ENCODE measurements at places on chromosomes 7 and 10. TPM values are rescaled to one million over a fixed set of nuclear protein-coding genes. Genes with fewer than 3 reads are reported as not detected.
A peak's percentile ranks its signal among the peaks of the same experiment; 100 is the strongest.

DNA sequence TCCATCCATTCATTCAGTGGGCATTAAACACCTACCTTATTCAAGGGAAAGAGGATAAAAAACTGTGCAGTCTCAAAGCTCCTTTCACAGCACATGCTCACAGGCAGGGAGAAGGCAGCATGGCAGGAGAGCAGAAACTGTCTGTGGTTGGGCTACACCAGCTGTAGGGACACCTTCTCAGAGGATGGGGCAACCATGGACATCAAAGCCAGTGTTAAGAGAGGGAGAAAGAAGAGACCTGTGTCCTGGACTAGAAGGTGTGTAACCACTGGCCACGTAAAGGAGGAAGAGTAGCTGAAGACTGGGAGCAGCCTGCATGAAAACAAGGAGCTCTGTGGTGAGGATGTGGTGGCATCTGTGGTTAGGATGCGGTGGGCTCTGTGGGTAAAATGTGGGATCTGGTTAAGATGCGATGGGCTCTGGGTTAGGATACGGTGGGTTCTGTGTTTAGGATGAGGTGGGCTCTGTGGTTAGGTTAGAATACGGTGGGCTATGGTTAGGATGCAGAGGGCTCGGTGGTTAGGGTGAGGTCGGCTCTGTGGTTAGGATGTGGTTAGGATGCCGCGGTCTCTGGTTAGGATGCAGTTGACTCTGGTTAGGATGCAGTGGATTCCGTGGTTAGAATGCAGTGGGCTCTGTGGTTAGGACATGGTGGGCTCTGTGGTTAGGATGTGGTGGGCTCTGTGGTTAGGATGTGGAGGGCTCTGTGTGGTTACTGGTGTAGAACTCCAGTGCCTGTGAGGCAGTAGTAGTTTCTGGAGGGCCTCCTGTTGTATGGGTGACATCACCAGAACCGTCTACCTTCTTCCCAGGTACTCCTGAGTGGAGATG lies 197.6 kb downstream of the WDR37 start:
- H3K27ac ChIP-seq: no peak overlapping the region
- H3K27me3 ChIP-seq: no peaks in the 10 kb centered on the region
- H3K4me1 ChIP-seq: no peaks in the 10 kb centered on the region

GRCh38 chr10:97869091-97870042 lies 19.7 kb downstream of the GOLGA7B start:
- no peak overlapping the region for H3K27ac ChIP-seq
- no peak overlapping the region for H3K4me3 ChIP-seq
- peaks cover 4% of the 10 kb centered on the region for H3K27me3 ChIP-seq
- peaks cover 8% of the 10 kb centered on the region for H3K36me3 ChIP-seq
- DNase-seq: peak; percentile 81
- peaks cover 12% of the 10 kb centered on the region for H3K4me1 ChIP-seq

DNA sequence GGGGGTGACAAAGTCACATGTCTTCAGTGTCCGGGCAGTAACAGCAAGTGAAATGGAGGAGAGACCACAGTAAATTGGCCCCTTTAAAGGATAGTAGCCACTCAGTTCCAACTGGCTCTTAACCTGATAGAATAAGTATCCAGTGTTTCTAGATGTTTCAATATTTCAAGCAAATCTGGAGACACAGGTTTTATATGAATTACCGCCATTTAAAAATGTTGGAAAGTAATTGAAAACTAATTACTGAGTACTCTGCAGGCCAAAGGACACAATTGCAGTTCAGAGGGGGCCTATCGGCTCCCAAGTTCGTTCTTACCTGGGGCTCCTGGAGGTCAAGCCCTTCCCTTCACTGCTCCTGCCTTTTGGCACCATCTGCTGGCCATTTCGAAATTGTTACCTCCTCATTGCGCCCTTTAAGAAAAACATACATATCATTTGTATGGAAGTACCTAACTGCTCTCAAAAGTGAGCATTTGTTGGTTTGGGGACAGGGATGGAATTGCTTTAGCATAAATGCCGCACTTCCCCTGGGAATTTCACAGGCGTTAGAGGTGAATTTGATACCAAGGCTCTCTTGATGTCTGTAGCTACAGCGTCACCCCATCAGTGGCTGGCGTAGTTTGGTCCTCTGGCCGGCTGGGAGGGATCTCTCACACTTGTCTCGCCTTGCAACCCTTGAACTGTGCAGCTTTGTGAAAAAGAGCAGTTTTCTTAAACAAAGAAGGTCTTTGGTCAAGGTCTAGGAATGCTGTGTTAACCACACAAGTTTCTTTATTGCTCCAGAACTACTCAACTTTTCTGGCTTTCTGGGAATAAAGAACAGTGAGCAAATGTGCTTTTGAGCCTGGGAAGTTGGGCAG lies 220.0 kb downstream of the ARHGAP21 start:
- no peak overlapping the region for H3K27ac ChIP-seq
- no peaks in the 10 kb centered on the region for H3K4me1 ChIP-seq
- peaks cover 2% of the 10 kb centered on the region for H3K36me3 ChIP-seq
- H3K27me3 ChIP-seq: no peaks in the 10 kb centered on the region
- no peak overlapping the region for H3K4me3 ChIP-seq

- H3K27me3 ChIP-seq: no peaks in the 10 kb centered on the region
- H3K27ac ChIP-seq: no peak overlapping the region
- no peak overlapping the region for H3K4me3 ChIP-seq
- H3K4me1 ChIP-seq: no peaks in the 10 kb centered on the region
- no peak for DNase-seq
- no peaks in the 10 kb centered on the region for H3K36me3 ChIP-seq
These were observed 43.7 kb downstream of the CTTNBP2 start for GRCh38 chr7:117829450-117830117.

DNA sequence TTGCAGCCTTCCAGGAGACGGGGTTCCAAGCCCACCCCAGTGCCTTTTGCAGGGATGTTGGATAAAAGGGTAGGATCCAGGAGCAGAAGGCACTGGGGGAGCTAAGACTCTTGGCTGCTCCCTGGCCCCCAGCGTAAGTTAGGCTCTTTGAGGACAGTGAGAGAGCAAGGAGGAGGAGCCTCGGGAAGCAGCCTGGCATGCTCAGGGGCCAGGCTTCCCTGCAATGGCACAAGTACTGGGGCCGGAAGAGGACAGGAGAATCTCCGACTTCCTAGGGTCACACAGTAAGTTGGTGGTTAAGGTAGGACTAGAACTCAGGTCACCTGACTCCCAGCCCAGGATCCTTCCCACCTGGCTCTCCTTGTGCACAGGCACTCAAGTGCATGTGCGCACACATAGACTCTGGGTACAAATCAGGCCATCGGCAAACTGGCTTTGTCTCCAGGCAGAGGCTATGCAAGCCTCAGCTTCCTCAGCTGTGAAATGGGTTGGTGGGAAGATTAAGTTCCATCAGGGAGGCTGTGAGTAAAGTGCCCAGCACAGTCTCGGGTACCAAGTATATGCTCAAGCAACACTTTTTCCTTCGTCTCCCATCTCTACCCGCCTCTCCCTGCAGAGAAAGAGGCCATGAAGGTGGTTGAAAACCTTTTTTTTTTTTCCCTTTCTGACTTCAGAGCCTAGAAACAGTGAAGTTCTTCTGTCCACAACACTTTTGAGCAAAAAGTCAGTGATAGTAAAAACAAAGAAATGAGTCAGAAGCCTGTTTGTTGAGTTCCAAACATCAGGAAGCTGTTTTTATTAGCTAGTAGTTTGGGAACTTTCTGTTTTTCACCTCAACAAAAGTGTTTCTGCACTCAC lies 79.1 kb downstream of the NEURL1 start:
- H3K27ac ChIP-seq: no peak overlapping the region
- H3K4me1 ChIP-seq: no peaks in the 10 kb centered on the region
- DNase-seq: no peak
- no peaks in the 10 kb centered on the region for H3K27me3 ChIP-seq
- H3K4me3 ChIP-seq: no peak overlapping the region

ANK3 gene
- 44.8 TPM for total RNA-seq

- no peaks in the 10 kb centered on the region for H3K4me1 ChIP-seq
- no peaks in the 10 kb centered on the region for H3K27me3 ChIP-seq
- H3K27ac ChIP-seq: no peak overlapping the region
- no peaks in the 10 kb centered on the region for H3K36me3 ChIP-seq
- no peak for DNase-seq
- H3K4me3 ChIP-seq: no peak overlapping the region
These were observed 256.0 kb downstream of the AHR start for GRCh38 chr7:17554341-17555015.

H2BK1 gene
- not detected for total RNA-seq

DNA sequence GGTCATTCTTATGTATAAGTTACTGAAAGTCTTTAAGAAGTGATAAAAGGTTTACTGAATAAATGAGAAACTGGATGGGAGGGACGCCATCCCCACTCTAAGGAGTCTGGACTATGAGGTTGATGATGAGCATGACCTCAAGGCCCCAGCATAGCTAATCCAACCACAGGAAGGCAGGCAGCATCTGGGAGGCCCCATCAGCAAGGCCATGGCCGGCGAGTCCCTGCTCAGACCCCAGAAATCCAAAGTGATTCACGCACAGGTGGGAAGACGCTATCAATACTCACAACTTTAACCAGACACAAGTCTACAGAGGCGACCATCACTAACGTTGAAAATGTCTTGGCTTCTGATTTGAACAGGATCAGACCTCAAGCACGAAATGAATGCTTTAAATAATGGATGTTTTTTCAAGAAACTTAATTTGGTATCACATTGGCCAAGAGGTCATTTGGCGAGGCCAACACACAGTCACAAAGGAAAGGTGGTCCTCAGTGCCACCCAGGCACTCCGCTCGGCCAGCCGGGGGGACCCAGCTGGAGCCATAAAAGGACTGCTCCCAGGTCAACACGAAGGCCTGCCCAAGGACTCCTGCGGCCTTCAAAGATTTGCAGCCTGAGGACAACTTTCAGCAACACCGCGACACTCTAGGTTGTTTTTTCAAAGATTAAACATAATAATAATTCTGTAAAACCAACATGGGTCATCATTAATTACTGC lies 228.5 kb downstream of the PTPRN2 start:
- H3K36me3 ChIP-seq: no peaks in the 10 kb centered on the region
- no peak overlapping the region for H3K4me3 ChIP-seq
- no peaks in the 10 kb centered on the region for H3K4me1 ChIP-seq

- H3K27me3 ChIP-seq: no peaks in the 10 kb centered on the region
- H3K4me3 ChIP-seq: no peak overlapping the region
- no peaks in the 10 kb centered on the region for H3K36me3 ChIP-seq
- no peak for DNase-seq
These were observed 25.0 kb downstream of the PRKAR2B start for GRCh38 chr7:107069457-107069856.

DPP6 gene
- total RNA-seq: 0.85 TPM

- no peaks in the 10 kb centered on the region for H3K36me3 ChIP-seq
- no peak overlapping the region for H3K4me3 ChIP-seq
- DNase-seq: no peak
- H3K27me3 ChIP-seq: no peaks in the 10 kb centered on the region
- H3K27ac ChIP-seq: no peak overlapping the region
These were observed 284.4 kb downstream of the USP6NL start for GRCh38 chr10:11326913-11327616.

DNA sequence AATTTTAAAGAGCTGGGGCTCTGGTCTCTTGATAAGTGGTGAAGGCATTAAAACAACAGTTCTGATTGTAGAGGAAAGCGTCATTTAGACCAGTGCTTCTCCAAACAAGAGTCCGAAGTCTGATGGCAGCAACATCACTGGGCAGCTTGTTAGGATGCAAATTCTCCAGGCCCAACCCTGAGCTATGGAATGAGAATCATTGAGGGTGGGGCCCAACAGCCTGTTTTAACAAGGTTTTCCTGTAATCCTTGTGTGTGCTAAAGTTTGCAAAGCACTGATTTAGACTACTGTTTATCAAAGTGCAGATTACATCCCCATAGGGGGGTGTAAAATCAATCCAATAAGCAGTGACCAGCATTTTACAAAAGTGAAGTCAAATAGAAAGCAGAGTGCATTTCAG lies 2.6 kb upstream of the ZNRF2 start:
- H3K4me3 ChIP-seq: no peak overlapping the region
- no peak overlapping the region for H3K27ac ChIP-seq
- no peak for DNase-seq
- H3K27me3 ChIP-seq: no peaks in the 10 kb centered on the region

DNA sequence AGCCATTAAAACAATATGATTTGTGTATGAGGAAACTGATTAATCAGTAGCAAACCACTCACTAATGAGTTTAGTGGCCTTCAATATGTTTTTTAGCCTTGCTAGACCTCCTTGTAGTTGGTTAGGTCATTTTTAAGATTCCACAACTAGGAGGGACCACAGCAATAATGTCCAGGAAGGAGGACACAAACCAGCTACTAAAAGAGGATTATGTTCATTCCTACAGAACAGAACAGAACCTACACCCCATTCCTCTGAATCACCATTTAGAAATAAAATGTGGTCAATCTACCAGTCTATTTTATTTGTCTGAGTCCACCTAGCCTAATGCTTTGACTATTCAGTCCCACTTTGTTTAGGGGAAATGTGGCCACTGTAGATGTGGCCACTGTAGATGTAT lies 226.3 kb downstream of the GLI3 start:
- H3K4me3 ChIP-seq: no peak overlapping the region
- no peaks in the 10 kb centered on the region for H3K27me3 ChIP-seq
- no peaks in the 10 kb centered on the region for H3K4me1 ChIP-seq
- H3K36me3 ChIP-seq: no peaks in the 10 kb centered on the region

ATOH7 gene
- not detected for total RNA-seq

DNA sequence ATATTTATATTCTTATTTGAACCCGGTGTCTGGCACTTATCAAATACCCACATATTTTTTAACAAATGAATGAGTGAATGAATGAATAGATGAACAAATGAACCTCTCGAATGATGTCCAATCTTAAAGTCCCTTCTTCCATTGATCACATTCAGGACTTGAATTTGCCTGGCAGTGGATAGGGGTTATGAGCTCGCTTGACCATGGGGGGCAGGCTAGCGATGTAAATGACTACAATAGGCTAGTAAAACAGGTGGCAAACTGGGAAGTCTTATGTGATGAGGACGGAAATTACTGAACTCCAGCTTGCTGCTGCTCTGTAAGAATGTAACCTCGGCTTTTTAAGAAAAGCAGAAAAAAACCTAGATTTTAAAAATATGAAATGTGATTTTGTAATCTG lies 247.7 kb upstream of the DKK1 start:
- H3K36me3 ChIP-seq: no peaks in the 10 kb centered on the region
- H3K4me1 ChIP-seq: peaks cover 20% of the 10 kb centered on the region
- no peak overlapping the region for H3K4me3 ChIP-seq

PANK1 gene
- total RNA-seq: 3.5 TPM

GRCh38 chr10:79320820-79321493 lies 26.3 kb upstream of the PPIF start:
- no peak for DNase-seq
- H3K27me3 ChIP-seq: no peaks in the 10 kb centered on the region
- H3K4me3 ChIP-seq: no peak overlapping the region

DNA sequence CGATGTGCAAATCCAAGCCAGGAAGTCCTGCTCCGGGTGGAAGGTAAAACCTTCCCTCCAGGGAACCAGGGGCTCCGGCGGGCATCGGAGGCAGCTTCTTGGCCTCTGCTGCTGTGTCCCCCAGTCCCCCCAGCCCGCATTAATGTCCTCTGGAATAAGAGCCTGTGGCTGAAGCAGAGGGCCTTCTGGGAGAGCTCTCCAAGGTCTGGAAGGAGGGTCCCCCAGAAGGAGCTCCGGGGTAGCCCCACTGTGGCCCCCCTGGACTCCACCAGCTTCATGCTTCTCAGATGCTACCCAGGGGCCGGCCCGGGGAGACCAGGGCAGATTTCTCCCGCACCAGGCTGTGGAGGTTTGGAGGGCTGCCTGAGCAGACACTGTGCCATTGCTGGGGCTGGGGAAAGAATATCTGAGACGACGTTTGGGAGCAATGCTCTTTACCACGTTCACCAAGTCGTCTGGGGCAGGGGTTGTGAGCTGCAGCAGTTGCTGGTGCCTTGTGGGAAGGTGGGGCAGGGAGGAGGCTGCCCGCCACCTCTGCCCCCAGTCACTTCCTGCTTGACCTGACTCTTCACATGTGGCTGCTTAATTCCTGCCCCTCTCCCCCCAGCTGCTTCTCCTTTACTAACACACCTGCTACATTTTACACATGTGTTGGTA lies 8.3 kb downstream of the ZNF853 start:
- no peaks in the 10 kb centered on the region for H3K27me3 ChIP-seq
- no peak overlapping the region for H3K4me3 ChIP-seq
- DNase-seq: no peak
- H3K27ac ChIP-seq: no peak overlapping the region
- H3K36me3 ChIP-seq: peaks cover 21% of the 10 kb centered on the region
